ENCODE measurements at places on chromosomes 2 and 18.
A peak's percentile ranks its signal among the peaks of the same experiment; 100 is the strongest.

GRCh38 chr2:191995285-191995684 lies 148.4 kb upstream of the CAVIN2 start:
- no peak for DNase-seq

- no peak for DNase-seq
Observed at GRCh38 chr2:9126540-9126939, 80.1 kb upstream of the ASAP2 start.

GRCh38 chr2:193869564-193869963 lies 1674.8 kb upstream of the TMEFF2 start:
- DNase-seq: no peak

DNA sequence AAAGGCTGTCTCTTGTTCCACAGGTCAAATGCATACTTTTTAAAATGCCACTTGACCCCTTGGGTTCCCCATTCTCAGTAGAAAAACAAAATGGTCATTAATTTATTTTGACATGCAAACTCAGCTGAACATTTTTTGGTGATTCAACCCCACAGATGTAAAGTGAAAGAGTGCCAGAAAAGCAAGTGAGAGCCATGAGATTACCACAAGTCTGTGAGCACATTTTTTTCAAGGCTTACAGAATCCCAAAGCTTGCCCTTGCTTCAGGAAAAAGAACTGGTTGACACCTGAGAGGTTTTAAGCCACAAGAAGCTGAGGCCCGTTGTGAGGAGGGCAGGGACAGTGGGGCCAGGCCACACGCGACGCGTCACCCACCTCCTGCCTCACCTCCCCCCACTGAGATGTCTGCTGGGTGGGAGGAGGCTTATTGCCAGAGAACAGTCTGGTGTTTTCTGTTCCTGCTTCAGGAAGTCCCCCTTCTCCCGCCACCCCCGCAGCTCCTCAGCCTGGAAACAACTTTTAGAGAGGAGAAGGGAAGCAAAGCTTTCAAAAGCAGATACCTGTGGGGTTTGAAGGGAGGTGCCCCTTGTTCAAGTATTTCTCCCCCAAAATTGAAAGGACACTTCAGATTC lies 70.4 kb upstream of the CYP1B1 start:
- DNase-seq: no peak

- no peak for DNase-seq
Observed at GRCh38 chr2:241866790-241867645, 2.5 kb upstream of the RTP5 start.

- DNase-seq: no peak
Observed at GRCh38 chr2:101759162-101759561, 61.7 kb downstream of the MAP4K4 start.

DNA sequence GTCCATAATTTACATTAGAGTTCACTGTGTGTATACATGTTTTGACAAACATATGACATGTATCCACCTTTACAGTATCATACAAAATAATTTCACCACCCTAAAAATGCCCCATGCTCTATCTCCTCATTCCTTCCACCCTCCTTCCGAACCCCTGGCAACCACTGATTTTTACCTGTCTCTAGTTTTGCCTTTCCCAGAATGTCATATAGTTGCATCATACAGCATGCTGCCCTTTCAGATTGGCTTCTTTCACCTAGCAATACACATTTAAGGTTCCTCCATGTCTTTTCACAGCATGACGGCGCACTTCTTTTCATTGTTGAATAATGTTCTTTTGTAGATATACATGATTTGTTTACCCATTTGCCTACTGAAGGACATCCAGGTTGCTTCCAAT lies 10.4 kb downstream of the LRPPRC start:
- no peak for DNase-seq

GRCh38 chr2:168365094-168365621 lies 90.9 kb upstream of the CERS6 start:
- no peak for DNase-seq

DNA sequence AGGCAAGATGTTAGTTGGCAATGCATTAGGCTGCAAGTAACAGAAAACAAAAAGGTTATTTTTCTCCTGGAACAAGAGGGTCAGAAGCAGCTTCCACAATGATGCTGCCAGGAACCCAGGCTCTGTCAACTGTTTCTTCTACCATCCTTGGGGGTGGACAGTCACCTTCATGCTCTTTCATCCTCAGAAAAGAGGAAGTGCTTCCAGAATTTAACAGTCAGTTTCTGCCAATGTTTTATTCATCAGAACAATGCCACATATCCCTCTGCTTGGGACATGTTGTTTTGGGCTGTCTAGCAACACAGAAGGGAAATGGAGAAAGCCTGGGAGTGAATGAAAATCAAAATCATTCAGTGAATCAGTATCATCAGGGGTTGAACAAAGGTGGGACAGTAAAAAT lies 7.1 kb downstream of the TMEM182 start:
- DNase-seq: no peak

DNA sequence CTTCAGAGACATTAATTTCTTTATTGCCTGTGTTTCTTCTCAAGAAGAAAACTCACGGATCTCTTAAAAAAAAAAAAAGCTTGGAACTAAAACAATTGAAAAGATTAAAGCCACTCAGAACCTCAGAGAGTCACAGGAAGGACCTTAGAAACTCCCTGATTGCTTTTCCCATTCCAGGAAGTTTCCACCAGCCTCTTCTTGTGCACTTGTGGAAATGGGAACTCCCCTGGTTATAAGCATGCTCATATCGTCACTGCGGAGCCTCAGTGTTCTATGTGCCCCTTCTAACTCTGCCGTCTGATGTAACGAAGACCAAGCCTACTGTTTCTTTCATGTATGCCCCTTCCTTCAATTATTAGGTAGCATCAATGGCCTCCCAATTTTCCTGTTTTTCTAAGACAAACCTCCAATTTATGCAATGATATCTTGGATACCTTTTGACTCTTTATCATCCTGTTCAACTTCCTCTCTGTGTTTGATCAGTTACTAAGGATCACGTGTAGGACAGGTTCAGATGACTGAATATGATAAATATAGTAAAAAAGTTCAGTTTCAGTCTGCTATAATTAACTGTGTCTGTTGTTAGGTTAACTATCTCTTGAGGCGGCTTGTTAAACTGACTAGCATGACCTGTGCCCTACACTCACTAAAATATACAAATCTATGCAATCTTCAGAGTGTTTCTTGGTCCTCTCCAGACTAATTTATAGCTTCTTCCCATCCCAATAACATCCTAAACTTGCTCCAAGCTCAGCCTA lies 593.7 kb upstream of the CHAC2 start:
- DNase-seq: no peak

GRCh38 chr2:222410534-222410933 lies 13.8 kb upstream of the SGPP2 start:
- DNase-seq: no peak

DNA sequence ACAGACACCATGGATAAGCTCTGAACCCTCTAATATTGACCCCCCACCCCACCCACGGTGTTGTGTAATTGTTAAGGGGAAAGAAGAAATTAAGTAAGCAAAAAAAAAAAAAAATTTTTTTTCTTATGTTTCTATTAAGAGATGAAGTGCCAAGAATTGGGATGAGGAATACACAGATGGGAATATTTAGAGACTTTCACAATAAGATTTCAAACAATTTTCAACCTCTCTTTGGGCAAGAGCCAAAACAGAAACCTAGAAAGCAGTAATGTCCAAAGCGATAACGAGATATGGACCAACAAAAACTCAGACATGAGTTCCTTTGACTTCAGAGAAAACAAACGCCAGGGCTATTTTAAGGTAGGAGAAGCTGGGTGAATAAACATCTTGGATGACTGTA lies 14.4 kb downstream of the PIEZO2 start:
- DNase-seq: no peak

DNA sequence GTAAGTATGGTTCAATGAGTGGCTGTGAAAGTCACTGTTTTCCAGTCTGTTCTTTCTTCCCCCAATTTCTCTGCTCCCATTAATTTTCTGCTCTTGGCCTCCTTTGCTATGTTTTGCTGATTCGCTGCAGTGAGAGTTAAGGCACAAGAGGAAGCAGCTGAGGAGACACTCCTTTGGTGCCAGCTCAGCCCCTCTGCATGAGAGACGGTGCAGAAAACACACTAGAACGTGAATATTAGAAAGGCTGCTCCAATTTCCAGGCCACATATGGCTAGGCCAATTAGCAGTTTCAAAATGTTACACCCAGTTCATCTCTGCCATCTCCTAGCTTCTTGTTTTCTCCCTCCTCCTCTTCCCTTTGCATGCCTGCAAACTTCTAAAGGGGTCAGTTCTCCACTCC lies 38.9 kb downstream of the AKAIN1 start:
- no peak for DNase-seq

GRCh38 chr2:219509780-219510511 lies 4.3 kb upstream of the ASIC4 start:
- peak; percentile 10 for DNase-seq

DNA sequence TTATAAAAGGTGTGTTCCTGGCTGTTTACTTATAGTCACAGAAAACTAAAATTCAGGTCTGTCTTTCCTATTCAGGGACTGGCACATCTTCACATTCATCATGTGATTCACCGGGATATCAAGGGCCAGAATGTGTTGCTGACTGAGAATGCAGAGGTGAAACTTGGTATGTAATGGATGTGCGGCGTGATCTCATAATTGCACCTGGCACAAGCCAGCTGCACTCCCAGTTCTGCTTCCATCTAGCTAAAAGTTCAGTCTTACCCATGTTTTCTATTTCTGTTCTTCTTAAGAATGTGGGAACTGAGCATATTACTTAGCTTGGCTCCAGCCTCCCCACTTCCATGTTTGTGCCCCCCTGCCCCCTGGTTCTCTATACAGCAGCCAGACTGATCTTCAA lies 131.9 kb downstream of the MAP4K4 start:
- no peak for DNase-seq

DNA sequence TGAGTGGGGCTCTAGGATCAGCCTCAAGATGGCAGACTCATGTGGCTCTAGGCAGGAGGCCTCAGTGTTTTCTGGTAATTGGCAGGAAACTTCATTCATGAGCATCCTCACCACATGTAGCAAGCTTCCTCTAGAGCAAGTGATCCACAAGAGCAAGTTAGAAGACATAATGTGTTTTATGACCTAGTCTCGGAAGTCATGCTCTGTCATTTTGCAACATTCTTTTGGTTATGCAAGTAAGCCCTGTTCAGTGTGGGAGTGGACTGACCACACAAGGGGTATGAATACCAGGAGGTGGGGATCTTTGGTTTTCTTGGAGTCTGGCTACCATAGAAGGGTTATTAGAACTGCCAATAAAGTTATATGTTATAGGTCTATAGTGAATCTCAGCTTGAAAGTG lies 66.8 kb upstream of the STK39 start:
- DNase-seq: no peak
